ENCODE measurements at places on chromosomes 11 and 22. TPM values are rescaled to one million over a fixed set of nuclear protein-coding genes. Genes with fewer than 3 reads are reported as not detected.

PKDREJ gene
- total RNA-seq = not detected

OR5AR1 gene
- not detected for total RNA-seq

LRFN4 gene
- 1.2 TPM for total RNA-seq

SLC37A4 gene
- total RNA-seq = 20.4 TPM

PANX3 gene
- total RNA-seq = not detected

OLFML1 gene
- not detected for total RNA-seq

MYEOV gene
- not detected for total RNA-seq

NCF4 gene
- total RNA-seq = 39.1 TPM

IL18 gene
- 8.3 TPM for total RNA-seq

ZNF214 gene
- not detected for total RNA-seq

CALCA gene
- total RNA-seq = not detected

XKR3 gene
- not detected for total RNA-seq

YPEL1 gene
- 5.2 TPM for total RNA-seq

RCN1 gene
- 25.3 TPM for total RNA-seq

TSSK2 gene
- total RNA-seq = not detected

Data from naive thymus-derived CD4-positive, alpha-beta T cell (primary cell).